ENCODE measurements at places on chromosomes 5 and 9.

DNA sequence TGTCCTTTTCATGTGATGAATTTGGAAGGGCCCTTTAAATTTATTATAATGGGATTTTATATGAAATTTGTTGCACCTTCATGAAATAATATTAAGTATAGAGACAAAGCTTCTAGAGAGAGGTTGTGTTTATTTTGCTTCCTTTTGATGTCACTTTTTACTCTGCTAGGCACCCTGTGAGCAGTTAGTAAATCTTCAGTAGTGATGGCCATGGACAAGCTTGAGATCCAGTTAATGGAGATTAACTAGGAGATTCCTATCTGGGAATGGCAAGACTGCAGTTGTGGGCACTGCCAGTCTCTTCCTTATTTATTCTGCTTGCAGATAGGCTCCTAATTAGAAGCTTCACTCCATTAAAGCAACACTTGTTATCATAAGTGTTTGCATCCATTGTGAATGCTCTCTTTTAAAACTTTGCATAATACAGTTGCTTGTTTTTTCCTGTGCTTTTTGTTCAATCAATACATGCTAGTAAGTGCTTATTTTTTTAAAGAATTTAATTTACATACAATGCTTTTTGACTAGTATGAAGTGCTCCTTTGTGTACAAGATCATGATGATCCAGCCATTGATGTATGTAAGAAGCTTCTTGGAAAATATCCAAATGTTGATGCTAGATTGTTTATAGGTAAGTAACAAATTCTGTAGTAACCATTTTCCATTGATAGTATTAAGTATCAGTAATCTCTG, 25.9 kb downstream of the UGCG start:
- DNase-seq: no peak

DNA sequence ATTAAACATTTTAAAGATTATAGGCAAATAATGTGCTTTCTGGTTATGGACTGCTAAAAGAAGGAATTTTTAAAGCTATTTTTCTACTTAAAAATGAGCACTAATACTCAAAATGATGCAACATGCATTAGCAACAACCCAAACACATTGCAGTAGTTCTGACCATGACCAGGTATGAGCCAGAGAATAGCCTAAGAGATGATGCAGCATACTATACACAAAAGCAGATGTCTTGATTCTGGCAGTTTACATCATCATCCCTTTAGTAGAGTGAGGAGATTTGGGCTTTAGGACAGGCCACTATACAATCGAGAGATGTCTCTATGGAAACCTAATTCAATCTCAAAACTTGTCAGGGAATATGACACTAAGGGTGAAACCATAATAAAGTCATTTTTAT, 307.1 kb downstream of the PRR16 start:
- no peak for DNase-seq

DNA sequence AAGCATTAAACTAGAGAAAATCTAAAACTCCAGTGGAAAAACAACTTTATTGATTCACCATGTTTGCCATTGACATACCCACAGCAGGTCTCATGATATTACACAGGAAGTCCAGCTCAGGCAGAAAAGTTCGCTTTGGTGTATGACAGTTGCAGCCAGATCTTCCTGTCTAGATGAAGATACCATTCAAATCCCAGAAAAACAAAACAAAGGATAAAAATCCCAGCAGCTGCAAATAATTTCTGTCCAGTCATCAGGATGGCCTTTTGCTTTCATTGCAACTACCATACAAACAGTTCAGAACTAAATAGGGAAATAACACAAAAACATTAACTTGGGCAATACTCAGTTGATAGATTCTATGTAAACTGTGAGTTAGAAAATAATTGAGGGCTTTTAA, 136.0 kb upstream of the NREP start:
- DNase-seq: no peak

DNA sequence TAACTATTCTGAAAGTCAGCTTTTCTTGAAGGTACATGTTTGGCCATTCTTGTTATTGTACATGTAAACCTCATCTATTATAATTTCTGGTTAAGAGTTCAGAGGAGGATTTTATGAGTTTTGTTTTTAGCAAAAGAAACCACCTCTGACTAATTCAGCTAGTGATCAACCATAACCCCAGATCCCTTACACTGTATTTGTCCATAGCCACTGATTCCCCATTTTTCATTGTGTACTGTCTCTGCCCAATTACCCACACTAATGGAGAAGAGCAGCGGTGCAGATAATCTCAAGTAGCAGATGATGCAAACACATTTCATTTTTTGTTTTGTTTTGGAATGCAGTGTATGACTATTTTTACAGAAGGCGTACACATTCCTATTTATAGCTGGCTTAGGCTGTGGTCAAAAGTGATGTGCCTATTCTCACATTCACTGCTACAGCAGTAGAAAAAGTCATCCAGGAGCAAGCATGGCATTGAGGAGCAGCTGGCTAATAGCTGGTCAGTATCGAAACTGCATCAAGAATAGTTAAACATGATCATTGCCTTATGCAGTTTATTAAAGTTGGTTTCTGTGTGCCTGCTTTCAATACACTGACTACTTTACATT, 988.3 kb downstream of the DTWD2 start:
- no peak for DNase-seq
